Cardiac septum (tissue), 1 donor: ENCODE measurements at places on chromosomes 13 and 19.

- no peak for DNase-seq
Measured at GRCh38 chr13:70666883-70667556, 558.8 kb upstream of the KLHL1 start.

- DNase-seq: no peak
Measured at GRCh38 chr19:38072776-38073750, 151.0 kb downstream of the DPF1 start.

- DNase-seq: no peak
Measured at GRCh38 chr13:19185865-19186645, 4.4 kb upstream of the TUBA3C start.

- no peak for DNase-seq
Measured at GRCh38 chr13:75961911-75962310, 325.8 kb downstream of the LMO7 start.

DNA sequence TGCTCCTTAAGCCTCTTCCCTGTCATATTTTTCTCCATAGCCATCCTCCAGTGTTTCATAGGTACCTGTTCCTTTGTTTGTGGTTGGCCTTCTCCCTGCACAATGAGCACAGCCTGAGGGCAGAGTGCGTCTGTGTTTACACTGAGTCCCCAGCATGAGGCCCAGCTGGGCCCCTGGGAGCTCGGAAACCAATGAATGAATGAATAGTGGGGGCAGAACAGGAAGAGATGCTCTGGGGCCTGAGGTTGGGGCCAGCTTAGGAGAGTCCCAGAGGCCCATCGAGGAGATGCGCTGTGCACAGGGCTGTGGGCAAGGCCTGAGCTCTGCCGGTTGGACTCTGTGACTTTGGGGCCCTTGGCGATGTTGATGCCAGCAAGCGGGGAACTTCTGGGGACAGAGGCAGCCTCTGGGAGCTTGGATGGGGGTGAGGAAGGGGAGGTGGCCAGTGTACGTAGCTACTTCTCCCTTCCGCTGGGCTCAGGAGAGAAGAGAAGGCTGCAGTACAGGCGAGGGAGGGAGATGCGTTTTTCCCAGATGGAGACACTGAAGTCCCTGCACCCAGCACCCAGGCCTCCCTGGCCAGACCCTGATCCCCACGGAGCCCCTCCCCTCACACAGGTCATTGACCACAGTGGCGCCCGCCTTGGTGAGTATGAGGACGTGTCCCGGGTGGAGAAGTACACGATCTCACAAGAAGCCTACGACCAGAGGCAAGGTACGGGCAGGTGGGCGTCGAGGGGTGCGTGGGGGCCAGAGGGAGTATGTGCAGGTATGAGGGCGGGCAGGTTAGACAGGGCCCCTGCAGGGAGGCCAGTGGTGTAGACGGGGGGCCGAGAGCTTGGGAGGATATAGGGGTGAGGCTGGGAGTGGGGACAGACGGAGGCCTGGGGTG, 5.1 kb downstream of the TBCB start:
- DNase-seq: no peak
